ENCODE measurements at places on chromosomes 5 and 9.

DNA sequence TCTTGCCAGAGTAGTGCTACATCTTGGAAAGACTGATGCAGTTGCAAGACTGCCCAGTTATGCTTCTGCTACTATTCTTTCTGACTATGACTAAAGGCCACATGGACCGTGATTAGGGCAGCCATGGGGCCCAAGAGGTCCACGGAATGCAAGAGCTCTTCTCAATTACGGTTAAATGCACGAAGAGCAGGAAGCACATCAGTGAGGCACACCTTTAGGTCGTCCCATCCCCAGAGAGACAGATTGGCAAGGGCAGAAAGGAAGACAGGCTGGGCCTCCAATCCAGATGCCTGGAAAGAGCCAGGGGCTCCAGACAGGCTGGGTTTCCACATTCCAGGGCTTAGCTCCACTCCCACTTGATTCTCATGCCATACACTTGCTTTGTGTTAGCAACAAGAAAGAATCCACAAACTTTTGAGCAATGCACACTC is 132.3 kb upstream of the SLIT3 start:
- no peak for DNase-seq

- DNase-seq: no peak
Observed at GRCh38 chr9:127075624-127076372, 46.6 kb downstream of the ANGPTL2 start.

DNA sequence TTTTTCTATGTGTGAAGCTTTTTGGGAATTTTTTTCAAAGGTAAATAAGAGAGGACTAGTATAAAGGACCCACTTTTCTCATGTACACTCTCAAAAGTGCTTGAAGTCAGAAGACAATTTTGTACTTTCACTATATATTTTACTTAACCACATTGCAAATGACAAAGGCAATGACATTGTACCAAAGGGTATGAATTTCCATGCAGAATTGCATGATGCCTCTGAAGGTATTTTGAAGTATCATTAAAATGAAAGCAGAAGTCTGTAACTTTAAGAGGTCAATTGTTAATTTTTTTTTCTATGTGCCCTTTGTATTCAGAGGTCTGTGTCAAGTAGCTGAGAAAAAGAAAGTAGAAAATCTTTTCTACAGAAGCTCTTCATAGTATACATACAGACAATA is 84.7 kb downstream of the ST8SIA4 start:
- DNase-seq: no peak

- DNase-seq: no peak
Observed at GRCh38 chr9:8401961-8402705, 602.6 kb upstream of the DMAC1 start.

GRCh38 chr5:2666081-2666480 is 85.4 kb downstream of the IRX2 start:
- DNase-seq: no peak

- no peak for DNase-seq
Observed at GRCh38 chr9:4762886-4763541, 22.0 kb upstream of the AK3 start.

GRCh38 chr9:119588874-119589744 is 219.9 kb upstream of the BRINP1 start:
- DNase-seq: no peak

DNA sequence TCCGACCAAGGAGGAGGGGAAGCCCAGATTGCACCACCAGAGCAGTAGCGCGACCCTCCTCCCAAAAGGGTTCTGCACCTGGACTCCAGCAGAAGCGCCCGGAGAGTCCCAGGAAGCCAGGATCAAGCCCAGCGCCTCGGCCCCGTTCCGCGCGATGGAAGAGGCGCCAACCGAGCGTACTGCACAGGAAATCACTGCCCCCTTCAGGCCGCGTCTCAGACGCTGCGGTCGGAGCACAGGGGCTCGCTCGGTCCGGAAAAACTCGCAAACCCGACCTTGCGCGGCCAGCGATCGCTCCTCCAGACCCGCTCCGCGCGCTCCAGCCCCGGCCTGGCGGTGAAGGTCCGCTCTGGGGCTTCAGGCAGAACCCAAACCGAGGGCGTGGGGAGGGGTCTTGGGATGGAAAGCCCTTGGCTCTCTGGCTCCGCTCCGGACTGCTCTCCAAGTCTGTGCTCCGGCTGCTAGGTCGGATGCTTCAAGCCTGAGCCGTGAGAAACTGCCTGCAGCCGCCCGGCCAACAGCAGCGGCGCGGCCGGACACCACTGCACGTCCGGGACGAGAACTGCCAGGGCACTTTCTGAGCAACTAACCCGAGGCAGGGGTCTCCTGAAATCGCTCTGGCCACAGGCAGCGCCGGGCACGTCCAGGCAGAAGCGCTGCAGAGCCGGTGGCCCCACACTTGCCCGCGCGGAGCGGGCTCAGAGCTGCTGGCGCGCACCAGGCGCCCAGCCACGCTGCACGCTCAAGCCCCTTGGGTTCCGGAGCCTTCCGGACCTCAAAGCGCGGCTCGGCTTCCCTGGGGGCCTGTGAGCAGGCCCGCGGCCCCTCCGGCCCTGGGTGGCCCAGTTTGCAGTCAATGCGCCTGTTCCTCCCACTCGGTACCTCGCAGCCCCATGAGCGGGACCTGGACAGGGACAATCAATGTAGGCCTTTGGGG is 1.3 kb downstream of the GABBR2 start:
- DNase-seq: no peak

- no peak for DNase-seq
Observed at GRCh38 chr5:176481711-176482110, 33.5 kb downstream of the FAF2 start.

DNA sequence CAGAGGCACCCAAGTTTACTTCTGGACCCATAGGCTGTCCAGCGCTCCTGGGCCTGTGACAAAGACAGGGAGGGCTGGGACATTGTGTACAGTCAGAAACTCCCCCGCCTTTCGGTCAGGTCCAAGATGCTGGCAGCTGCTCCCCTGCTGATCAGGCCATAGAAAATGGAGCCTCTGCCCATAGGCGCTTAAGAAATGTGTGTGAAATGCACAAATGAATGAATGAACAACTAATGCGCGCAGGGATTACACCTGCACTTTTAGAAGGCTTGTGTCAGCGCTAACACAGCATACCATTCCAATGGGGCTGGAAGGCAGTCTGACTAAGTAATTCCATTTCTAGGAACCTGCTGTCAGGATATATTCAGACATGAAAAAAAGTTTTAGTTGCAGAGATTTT is 16.3 kb downstream of the PTPN3 start:
- DNase-seq: no peak

- no peak for DNase-seq
Observed at GRCh38 chr5:149301049-149301743, 29.5 kb downstream of the AFAP1L1 start.

DNA sequence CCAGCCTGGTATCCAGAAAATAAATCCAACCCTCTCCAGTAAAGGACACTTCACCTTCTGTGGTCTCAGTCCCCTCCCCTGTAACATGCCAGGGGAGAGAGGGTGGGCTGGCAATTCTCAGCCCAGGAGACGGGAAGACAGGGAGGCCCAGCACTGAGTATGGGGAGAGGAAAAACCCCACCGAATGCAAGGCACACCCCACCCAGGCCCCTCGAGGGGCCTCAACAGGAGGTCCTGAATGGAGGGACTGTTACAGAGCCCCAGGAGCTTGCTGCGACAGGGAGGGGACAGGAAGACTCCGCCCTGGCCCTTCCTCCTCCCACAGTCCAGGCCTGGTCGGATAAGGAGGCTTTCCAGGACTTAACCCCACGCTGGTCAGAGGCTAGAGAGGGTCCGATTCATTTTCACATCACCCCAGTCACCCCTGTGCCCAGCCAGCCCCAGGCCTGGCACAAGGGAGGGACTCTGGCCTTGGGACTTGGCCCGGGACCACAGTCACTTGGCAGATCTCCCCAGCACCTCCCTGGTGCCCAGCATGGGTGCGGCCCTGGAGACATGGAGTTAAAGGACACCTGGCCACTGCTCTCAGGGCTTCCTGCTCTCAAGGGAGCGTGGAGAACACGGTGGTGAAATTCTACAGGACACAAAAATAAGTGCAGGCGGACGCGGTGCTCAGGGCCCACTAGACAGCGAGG is 44.9 kb upstream of the STXBP1 start:
- DNase-seq: no peak

GRCh38 chr9:81069923-81070322 is 619.4 kb downstream of the TLE1 start:
- no peak for DNase-seq

DNA sequence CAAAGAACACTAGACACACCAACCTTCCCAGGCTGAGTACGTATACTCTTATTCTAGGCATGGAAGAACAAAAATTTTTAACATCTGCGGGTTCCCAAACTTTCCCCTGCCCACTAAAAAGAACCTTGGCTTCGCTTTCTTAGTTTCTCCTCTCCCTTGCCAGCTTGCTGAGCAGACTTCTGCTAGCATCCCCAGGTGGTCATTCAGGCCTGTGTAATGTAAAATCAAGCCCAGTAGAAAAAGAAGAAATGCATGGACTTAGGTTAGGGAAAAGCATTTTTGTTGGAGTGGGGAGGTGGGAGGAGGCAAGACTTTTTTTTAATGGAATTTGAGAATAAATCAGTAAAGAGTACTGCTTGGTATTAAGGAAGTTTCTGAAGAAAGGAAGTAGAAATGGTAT is 331.0 kb upstream of the TLE4 start:
- DNase-seq: no peak

DNA sequence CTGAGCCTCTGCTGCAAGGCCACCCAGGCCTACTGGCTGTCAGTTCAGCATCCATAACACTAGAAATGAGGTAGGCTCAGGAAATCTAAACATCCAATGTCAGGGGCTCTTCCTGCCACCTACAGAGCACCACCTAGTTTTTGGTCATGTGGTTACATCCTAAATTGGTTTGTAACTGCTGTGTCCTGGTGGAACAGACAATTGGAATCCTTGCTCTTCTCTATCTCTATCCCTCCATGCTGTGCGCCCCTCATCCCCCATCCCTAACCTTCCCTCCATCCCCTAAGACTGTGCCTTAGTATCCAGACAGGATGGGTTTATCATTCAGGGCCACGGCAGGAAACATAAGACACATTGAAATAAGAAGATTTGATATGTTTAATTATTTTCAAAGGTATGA is 11.4 kb upstream of the MCTP1 start:
- DNase-seq: no peak

DNA sequence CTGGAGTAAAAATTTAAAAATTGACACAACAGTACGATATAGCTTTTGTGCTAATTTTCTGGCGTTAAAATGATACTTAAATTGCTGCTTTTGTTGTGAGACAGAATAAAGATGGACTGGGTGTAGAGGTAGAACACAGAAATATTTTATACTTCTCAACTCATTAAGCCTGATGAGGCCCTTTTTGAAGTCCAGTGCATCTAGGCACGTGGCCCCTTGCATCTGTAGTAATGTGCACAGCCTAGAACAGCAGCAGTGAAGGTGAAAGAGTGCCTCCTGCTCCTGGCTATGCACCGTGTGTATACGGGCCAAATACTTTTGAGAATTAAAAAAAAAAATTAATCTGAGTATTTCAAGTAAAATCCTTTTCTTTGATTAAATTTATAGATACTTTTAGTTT is 115.6 kb downstream of the XRCC4 start:
- no peak for DNase-seq
